ENCODE measurements at places on chromosomes 3 and 15.

GRCh38 chr3:79534727-79535126, 233.1 kb downstream of the ROBO1 start:
- DNase-seq = no peak

DNA sequence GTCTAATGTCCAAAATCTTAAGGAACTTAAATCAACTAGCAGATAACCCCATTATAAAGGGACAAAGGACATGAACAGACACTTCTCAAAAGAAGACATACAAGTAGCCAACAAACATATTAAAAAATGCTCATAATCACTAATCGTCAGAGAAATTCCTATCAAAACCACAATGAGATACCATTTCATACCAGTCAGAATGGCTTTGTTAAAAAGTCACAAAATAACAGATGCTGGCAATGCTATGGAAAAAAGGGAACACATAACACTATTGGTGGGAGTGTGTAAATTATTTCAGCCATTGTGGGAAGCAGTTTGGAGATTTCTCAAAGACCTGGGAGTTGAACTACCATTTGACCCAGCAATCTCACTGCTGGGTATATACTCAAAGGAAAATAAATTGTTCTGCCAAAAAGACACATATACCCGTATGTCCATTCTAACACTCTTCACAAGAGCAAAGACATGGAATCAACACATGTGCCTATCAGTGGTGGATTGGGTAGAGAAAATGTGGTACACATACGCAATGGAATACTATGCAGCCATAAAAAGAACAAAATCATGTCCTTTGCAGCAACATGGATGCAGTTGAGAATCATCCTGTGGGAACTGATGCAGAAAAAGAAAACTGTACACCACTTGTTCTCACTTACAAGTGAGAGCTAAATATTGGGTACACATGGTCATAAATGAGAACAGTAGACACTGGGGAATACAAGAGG, 78.5 kb downstream of the TCF12 start:
- no peak for DNase-seq

DNA sequence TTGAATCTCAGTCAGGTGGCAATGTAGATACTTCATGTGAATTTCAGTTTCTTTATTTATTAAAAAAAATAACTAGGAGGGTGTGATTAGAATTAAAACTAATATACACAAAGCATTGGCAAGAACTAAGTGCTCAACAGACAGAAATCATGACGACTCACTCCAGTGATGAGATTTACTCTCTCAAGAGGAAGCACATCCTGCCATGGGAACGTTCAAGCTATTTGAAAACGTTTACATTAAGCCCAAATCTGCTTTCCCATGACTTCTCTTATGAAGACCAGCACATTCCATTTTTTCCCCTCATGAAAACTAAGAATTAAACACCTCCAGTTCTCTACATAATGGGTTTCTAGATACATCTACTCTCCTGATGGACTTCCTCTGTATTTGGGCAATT, 8.5 kb downstream of the WDR53 start:
- DNase-seq = no peak

GRCh38 chr3:190041333-190042041, 79.2 kb downstream of the P3H2 start:
- no peak for DNase-seq

DNA sequence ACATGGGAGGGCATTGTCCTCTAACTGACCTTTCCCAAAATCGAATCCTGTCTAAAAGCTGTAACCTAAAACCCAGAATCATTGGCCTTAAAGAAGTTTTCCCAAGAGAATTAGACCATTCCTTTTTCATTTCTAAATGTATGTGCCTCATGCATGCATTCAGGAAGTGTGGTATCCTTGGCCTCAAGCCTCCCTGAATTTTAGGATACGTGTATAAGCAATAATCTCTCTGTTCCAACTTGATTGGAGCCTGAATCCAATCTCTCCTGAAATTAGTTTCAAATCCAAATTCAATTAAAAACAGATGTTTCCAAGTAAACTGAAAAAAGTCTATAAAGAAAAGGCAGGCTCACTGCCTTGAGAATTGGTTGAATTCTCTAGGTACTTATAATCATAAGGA, 86.0 kb upstream of the VEPH1 start:
- DNase-seq = no peak

DNA sequence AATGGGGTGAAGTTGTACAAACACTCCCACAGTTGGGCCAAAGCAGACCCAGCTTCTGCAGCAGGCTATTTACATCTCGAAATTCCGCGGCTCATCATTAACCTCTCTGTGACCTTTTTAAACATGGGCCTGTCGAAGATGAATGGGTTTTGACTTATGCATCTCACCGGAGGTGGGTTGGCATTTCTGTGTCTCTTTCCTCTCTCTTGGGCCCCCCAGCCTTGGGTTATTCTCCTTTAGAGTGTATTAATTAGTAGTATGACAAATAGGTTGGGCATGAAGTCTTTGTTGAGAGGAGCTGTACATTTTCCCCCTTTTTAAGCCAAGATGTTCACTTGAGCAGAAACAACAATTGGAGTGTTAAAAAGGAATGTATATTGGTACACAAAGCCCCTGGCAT, 9.8 kb downstream of the SMAD6 start:
- DNase-seq = no peak

GRCh38 chr3:142259359-142259758, 34.0 kb upstream of the GK5 start:
- no peak for DNase-seq

GRCh38 chr3:76669322-76669721, 370.6 kb upstream of the ROBO2 start:
- no peak for DNase-seq

DNA sequence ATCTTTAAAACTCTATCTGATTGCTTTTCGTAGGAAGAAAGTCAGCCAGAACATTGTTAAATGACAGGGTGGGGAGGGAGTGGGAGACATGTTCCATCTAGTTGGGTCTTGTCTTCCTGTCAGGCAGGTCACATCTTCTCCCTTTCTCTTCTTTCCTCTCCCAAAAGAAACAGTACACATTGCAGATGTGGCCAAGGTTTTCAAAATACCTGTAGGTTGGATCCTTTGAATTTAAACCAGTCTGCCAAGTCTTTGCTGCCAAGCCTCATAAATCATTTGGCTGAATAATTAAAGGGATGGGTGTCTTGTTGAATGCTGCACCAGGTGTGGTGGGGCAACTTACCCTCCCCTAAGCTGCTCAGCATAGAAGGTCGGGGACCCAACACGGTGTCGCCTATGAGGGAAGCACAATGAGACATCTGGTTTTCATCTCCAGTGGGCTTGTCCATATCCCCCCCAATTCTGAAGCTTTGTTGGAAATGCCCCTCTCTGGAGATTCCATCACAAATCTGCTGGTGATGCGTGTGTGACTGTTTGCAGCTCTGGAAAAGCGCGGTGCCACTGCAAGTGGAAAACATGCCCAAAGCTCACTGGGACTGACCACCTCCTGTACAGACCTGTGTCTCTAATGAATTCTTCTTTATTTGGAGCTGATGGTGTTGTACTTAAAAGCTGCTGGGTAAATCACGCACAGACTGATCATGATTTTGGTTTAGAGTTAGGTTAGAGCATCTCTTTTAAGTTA, 112.6 kb downstream of the FILIP1L start:
- no peak for DNase-seq

DNA sequence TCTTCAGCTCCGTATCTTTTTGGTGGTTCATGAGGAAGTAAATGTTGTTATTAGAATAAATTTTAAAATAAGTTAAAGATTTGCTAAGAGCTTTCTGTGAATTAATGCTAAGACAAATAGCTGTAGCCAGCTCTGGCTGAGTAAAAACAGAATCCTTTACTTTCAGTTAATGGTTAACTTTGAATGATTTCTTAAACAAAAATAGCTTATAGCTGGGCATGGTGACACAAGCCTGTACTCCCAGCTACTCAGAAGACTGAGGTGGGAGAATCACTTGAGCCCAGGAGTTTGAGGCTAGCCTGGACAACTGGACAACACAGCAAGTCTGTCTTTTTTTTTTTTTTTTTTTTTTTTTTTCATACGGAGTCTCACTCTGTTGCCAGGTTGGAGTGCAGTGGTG, 25.0 kb downstream of the TCAIM start:
- DNase-seq = no peak

GRCh38 chr3:11480663-11481298, 162.9 kb downstream of the VGLL4 start:
- DNase-seq = no peak

GRCh38 chr3:99817047-99817436, 620 bp upstream of the CMSS1 start:
- DNase-seq = no peak
